ENCODE measurements at places on chromosomes 6 and 20. TPM values are rescaled to one million over a fixed set of nuclear protein-coding genes. Genes with fewer than 3 reads are reported as not detected.

TSBP1 gene
- total RNA-seq = not detected

CLIC5 gene
- 0.11 TPM for total RNA-seq

- H3K4me1 ChIP-seq = no peaks in the 10 kb centered on the region
- no peak overlapping the region for H3K4me3 ChIP-seq
- H3K27me3 ChIP-seq = no peaks in the 10 kb centered on the region
- no peaks in the 10 kb centered on the region for H3K36me3 ChIP-seq
These were observed 1125.7 kb downstream of the HACE1 start for GRCh38 chr6:103734016-103734415.

DNA sequence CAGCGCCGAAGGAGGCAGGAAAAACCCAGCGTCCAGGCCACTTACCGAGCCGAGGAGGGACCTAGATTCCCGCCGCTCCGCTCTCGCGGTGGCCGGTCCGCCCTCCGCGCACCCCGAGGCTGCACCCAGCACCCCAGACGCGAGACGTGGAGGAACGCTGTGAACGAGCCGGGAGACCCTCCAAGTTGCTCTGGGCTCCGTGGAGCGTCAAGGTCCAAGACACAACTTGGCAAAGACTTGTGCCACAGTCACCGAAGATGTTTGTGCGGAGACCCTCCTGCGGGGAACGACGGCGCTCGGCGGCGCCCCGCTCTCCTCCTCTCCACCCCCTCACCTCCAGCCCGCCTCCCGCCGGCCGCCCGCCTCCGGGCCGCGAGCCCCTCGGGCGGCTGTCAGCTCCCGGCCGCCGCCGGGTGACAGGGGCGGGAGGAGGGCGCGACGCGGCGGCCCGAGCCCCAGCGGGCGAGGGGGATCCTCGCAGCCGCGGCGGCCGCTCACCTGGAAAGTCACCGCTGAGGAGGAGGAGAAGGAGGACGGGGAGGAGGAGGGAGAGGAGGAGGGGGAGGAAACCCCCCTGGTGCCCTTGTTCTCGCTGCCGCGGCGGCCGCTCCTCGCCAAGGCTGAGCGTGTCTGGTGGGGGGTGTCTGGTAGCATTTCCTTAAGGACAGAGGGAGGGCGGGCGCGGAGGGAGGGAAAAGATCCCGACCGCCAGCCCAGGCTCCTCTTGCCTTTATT is 637 bp upstream of the HIVEP2 start:
- peaks cover 57% of the 10 kb centered on the region for H3K27me3 ChIP-seq
- H3K27ac ChIP-seq = peak overlapping the region; percentile 88
- no peaks in the 10 kb centered on the region for H3K36me3 ChIP-seq

All from endodermal cell (in vitro differentiated cells).